ENCODE measurements at places on chromosomes 5 and 9. TPM values are rescaled to one million over a fixed set of nuclear protein-coding genes. Genes with fewer than 3 reads are reported as not detected.

Gene PCDHGC5
- total RNA-seq: 0.06 TPM

Gene CTSL
- total RNA-seq: 686 TPM

Gene SHB
- total RNA-seq: 50.6 TPM

Gene PKD2L2
- total RNA-seq: not detected

Gene PDZD2
- total RNA-seq: 0.23 TPM

Gene ADAMTS12
- 6.6 TPM for total RNA-seq

Gene NR5A1
- 0.09 TPM for total RNA-seq

Gene PCDH1
- 6.0 TPM for total RNA-seq

Gene DPYSL3
- 22.2 TPM for total RNA-seq

Gene GRM6
- total RNA-seq: not detected

Gene GLIPR2
- 7.7 TPM for total RNA-seq

Gene CATSPER3
- total RNA-seq: 0.42 TPM

Gene PLEKHG4B
- total RNA-seq: 1.2 TPM

Gene CCNJL
- 12.3 TPM for total RNA-seq

Gene PCDHGB6
- 0.07 TPM for total RNA-seq

Gene SLC36A3
- not detected for total RNA-seq

Gene NRARP
- 4.4 TPM for total RNA-seq

Gene IL3
- not detected for total RNA-seq

Gene FAM114A2
- total RNA-seq: 10.6 TPM

Gene PCDHB2
- 4.1 TPM for total RNA-seq

Gene LTC4S
- total RNA-seq: 0.32 TPM

Gene IL5
- not detected for total RNA-seq

Gene TSSK1B
- total RNA-seq: not detected

Gene BAAT
- total RNA-seq: 0.34 TPM

Gene UNC5A
- total RNA-seq: 0.46 TPM

Gene SLIT3
- 18.1 TPM for total RNA-seq

Gene GAS1
- total RNA-seq: 0.09 TPM

Gene ANKRD18A
- 9.2 TPM for total RNA-seq

Gene APBA1
- total RNA-seq: 0.13 TPM

Gene INSL4
- total RNA-seq: 16.7 TPM

Gene DNM1
- total RNA-seq: 101 TPM

Gene FGF18
- total RNA-seq: 1.0 TPM

Gene ARID3C
- not detected for total RNA-seq

Gene SWI5
- total RNA-seq: 42.0 TPM

Gene GBA2
- total RNA-seq: 27.0 TPM

Gene IFNA21
- total RNA-seq: not detected

Gene FCN2
- total RNA-seq: not detected

Gene ADGRV1
- total RNA-seq: 0.83 TPM

Gene C9orf50
- total RNA-seq: not detected

Gene FOXD4
- total RNA-seq: 0.44 TPM

Gene CD14
- total RNA-seq: 3.0 TPM

Gene MEF2C
- total RNA-seq: not detected

Gene IFNK
- not detected for total RNA-seq

Gene DMRT2
- 0.13 TPM for total RNA-seq

Gene EDIL3
- total RNA-seq: 0.13 TPM

Gene ENTPD2
- 2.1 TPM for total RNA-seq

Gene ADAMTSL1
- total RNA-seq: 0.07 TPM

Gene PAEP
- total RNA-seq: 0.41 TPM

Gene DIMT1
- total RNA-seq: 41.2 TPM

Gene OBP2B
- total RNA-seq: not detected

Gene ZNF462
- total RNA-seq: 4.5 TPM

Gene RNF224
- 0.17 TPM for total RNA-seq

Gene LCP2
- total RNA-seq: not detected

Gene SCGB3A2
- total RNA-seq: not detected

Gene RIOK2
- 27.3 TPM for total RNA-seq

Gene SPATA31C1
- not detected for total RNA-seq

Gene PCDHGA11
- total RNA-seq: not detected

Data from A549 treated with GW870086 at 1 μM for 4 hours (cell line).